ENCODE measurements at places on chromosomes 12 and 14.

DNA sequence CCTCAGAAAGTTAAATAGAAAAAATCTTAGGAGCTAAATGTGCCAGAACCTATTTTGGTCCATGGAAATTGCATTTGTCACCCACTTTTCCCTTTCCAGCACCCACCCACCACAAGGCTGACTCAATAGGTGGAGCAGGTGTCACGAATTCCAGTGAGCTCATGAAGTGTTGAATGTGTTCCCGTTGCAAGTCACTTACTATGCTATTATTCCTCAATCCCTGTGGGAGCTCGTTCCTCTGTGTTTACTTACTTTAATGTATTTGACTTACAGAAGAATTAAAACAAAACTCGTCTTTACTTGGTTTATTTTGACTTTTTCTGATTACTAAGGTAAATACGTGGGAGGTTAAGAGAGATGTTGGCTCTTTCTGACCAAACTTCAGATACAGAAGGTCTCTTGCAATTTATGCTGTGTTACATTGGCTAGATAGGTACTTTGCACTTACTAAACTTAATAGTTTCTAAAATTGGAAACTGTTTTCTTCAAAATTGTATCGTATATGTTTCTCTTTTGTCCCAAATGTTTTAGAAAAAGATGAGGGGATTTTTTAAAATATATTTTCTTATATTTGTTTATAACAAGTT, 269.4 kb upstream of the NOVA1 start:
- no peak for DNase-seq

GRCh38 chr12:19550626-19551025, 111.3 kb downstream of the AEBP2 start:
- DNase-seq: no peak

DNA sequence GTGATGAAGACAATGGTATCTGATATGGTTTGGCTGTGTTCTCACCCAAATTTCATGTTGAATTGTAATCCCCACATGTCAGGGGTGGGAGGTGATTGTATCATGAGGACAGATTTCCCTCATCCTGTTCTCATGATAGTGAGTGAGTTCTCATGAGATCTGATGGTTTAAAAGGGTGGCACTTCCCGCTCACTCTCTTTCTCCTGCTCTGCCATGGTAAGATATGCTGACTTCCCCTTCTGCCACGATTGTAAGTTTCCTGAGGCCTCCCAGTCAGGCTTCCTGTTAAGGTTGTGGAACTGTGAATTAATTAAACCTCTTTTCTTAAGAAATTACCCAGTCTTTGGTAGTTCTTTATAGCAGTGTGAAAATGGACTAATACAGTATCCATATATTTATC, 25.6 kb upstream of the PTHLH start:
- DNase-seq: no peak

DNA sequence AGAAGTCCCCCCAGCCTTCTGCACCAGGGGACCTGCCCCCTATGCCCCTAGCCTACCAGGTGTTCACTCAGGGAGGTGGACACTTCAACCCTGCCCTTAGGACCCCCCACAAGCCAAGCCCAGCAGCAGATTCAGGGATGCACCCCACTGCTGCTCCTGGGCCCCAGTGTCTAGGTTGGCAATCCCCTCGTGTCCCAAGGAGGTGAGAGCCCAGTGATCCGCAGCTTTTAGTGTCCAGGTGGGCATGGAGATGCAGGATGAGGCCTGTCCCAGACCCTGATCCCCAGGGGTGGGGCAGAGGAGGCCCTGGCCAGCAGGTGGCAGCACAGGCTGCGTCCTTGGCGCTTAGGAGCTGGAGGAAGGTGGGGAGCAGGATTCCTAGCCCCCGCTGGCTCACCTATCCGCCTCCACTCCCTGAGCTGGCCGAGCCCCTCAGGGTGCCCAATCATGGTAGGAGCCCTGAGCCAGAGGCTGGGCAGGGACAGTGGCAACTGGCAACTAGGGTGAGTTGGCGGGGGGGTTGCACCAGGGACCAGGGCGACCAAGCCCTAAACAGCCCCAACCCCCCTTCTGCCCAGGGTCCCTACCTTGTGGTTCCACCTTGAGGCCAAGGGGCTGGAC, 4.1 kb downstream of the CKB start:
- DNase-seq: no peak

DNA sequence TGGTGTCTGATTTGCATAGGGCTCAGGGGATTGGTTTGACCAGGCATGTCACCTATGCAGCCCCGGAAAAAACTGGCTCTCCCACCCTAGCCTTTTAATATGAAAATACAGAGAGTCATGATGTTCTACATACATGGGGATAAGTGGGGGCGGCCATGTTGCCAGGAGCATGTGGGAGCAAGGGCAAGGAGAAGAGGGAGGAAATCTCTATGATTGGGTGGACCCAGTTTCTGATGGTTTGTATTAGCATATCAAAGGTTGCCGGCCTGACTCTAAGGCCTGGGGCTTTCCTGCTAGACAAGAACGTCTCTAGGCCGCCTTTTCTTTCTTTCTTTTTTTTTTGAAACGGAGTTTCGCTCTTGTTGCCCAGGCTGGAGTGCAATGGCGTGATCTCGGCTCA, 123.4 kb upstream of the CPSF6 start:
- DNase-seq: no peak

DNA sequence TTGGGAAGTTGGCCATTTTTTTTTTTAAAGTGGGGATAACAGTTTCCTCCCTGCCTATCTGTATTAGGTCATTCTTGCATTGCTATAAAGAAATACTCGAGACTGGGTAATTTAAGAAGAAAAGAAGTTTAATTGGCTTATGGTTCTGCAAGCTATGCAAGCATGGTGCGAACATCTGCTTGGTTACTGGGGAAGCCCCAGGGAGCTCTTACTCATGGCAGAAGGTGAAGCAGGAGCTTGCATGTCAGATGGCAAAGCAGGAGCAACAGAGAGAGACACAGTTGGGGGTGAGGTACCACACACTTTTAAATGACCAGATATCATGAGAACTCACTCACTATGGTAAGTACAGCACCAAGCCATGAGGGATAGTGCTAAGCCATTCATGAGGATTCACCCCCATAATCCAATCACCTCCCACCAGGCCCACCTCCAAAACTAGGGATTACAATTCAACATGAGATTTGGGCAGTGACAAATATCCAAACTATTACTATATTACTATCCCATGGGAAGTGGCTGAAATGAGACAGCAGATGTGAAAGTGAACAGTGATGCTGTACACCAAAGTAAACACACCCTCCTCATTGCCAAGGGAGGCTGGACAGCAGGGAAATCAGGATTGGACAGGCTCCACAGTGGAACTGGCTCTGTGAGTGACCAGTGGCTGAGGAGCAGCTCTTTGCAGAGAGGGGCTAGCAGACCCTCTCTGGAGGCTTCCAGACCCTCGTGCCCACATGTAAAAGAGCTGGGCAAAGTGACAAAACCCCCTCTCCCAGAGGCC, 40.5 kb downstream of the CRACR2A start:
- DNase-seq: no peak

GRCh38 chr12:159156-159782, 54.7 kb downstream of the SLC6A12 start:
- no peak for DNase-seq

GRCh38 chr14:60509438-60510253, 700 bp downstream of the SIX6 start:
- no peak for DNase-seq

DNA sequence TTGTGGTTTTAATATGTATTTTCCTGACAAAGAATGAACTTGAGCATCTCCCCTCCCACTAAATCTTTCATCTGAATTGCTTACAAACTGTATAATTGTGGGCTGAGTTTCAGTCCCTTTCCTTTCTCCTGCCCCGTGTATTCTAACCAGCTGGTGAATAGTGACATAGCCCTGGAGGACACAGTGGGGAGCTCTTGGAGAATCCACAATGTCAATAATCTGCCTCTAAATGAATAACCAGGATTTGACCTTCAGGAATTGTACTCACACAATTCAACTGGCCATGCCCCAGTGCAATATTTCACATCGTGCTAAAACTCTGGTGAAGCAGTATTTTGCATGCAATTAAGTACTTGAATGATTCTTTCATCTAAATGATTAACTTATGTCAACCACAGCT, 177.2 kb downstream of the C12orf42 start:
- DNase-seq: peak; percentile 76

- no peak for DNase-seq
These were observed 42.8 kb upstream of the CPM start for GRCh38 chr12:68975811-68976210.

- no peak for DNase-seq
These were observed 53.9 kb downstream of the TMX1 start for GRCh38 chr14:51293912-51294389.

- DNase-seq: no peak
These were observed 20.4 kb upstream of the PLEKHH1 start for GRCh38 chr14:67512463-67513310.

- DNase-seq: no peak
These were observed 33.0 kb upstream of the PRMT8 start for GRCh38 chr12:3458041-3458440.

DNA sequence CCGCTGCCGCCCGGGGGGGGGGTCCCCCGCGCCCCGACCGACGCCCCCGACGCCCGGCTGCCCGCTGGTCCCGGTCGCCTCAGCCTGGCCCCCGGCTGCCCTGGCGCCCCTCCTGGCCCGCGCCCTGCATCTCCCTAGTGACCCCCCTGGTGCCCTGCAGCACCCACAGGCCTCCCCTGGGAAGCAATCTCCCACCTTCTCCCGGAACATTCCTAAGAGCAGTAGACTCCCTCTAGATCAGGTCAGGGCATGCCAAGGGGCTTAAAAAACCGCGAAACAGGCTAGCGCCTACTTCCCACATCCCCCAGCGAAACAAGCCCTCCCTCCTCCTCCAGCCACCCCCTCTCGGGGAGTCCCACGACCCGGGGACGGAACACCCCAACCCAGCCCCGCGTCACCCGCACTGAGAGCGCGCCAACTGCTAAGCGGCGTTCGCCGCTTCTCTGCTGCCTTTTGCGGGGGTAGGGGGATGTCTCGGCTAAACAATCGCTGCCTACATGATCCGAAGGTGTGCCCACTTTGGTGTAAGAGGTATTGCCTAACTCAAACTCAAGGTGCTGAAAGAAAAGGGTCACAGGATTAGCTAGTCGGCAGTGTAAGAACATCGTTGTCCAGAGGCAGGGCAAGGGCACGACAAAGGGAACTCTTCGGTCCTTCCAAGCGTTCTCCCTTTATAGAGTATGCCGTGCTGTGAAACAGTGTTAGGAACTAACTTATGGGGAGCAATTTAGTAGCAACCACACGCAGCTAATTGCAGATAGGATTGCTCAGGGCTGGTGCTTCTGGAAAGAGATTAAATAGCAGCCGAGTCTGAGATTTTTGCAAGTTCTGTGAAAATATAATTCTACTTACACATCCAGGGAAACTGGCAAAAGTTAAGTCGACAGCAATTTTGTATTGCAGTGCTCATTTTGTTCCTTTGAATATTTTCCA, 619 bp upstream of the NTN4 start:
- DNase-seq: no peak

- DNase-seq: no peak
These were observed 54.0 kb downstream of the MIPOL1 start for GRCh38 chr14:37251775-37252174.

- no peak for DNase-seq
These were observed 15.1 kb downstream of the FAIM2 start for GRCh38 chr12:49888461-49889151.

DNA sequence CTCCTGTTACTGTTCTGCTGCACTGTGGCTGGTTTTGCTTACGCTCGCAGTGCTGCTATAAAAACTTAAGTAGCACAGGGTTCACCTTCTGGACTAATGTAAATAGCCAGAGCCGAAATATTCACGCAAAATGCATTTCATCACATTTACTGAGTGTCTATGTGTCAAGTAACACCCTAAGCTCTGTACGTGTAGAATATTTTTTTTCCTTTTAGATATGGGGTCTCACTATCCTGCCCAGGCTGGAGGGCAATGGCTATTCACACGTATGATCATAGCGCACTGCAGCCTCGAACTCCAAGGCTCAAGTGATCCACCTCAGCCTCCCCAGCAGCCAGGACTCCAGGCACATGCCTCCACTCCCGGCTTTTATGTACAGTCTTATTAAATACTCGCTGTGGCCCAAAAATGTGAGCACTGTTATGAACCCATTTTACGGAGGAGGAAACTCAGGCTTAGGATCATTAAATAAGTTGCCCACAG, 60.8 kb upstream of the RIMBP2 start:
- DNase-seq: no peak

DNA sequence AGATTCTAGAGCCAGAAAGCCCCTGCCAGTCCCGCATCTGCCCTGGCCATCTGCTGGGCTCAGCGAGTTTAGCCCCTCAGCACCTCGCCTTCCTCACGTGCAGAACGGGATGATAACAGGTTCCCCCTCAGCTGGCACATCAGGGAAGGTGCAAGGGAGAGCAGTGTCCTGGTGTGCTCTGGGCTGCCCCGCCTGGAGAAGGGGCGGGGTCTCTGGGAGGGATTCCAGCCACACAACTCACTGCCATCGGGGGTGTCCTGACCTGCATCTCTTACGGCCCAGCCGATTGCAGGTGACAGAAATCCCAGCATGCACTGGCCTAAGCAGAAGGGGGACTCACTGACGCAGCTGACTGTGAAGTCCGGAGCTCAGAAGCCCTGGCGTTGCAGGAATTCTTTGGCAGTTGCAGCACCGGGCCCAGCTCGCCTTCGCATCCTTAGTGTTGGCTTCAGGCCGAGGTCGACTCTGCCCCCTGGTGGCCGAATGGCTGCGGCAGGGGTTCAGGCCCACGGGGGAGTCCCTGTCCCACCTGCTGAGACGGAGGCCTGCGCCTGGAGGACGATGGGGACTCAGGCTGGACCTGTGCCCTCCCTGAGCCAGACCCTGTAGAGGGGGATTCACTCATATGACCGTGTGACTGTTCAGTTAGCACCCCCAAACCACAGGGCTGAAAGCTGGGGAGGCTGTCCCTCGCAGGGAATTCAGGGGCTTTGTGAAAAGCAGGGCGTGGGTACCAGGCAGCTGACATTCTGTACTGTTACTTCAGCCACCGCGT, 178.6 kb downstream of the ADGRD1 start:
- no peak for DNase-seq

GRCh38 chr12:18492372-18493025, 231.2 kb downstream of the PIK3C2G start:
- no peak for DNase-seq

GRCh38 chr14:24398653-24399446, at the start of gene NYNRIN:
Gene NYNRIN, plus strand, starts transcription at chr14:24399003. Its CDS starts 244 bp downstream, at chr14:24399247.
- no peak for DNase-seq
